Stimulated activated CD4-positive, alpha-beta T cell treated with anti-CD3 and anti-CD28 coated beads, Interleukin-12 subunit alpha, Interleukin-12 subunit beta, amount 100 ng/mL, for 4 hours (primary cell): ENCODE measurements at places on chromosomes 3 and 15.

DNA sequence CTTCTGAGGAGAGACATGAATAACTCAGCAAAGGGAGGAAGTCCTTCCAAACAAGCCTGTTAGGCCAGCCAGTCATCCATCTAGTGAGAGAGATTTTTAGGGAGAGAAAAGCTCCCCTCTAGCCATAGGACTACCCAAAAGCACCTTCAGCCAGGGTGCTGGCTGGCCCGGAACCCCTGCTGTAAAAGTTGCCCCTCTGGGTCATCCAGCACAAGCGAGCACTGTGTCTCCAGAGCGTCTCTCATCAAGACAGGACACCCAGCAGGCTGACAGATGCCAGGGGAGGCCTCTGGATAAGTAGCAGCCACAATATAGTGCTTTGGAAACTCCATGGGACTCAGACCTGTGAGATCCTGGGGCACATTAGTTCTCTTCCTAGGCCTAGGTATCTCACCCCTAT is 24.5 kb downstream of the ANXA2 start:
- DNase-seq: no peak

DNA sequence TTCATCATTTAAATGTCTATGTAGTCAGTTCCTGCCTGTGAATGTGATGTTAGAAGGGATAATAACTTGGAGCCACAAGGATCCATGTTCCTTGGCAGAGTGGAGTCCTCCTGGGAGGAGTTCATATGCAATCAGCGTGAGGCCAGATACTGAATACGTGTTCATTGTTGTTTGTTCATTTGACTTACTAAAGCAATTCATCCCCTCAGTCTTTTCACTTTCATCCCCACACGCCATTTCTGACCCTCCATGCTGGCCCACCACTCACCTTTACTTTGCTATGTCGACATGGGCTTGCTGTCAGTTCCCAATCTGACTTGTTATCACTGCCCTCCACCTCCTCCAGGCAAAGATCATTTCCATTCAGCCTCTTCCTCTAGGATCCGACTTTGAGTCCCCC is 91.8 kb downstream of the SSR3 start:
- DNase-seq: no peak

DNA sequence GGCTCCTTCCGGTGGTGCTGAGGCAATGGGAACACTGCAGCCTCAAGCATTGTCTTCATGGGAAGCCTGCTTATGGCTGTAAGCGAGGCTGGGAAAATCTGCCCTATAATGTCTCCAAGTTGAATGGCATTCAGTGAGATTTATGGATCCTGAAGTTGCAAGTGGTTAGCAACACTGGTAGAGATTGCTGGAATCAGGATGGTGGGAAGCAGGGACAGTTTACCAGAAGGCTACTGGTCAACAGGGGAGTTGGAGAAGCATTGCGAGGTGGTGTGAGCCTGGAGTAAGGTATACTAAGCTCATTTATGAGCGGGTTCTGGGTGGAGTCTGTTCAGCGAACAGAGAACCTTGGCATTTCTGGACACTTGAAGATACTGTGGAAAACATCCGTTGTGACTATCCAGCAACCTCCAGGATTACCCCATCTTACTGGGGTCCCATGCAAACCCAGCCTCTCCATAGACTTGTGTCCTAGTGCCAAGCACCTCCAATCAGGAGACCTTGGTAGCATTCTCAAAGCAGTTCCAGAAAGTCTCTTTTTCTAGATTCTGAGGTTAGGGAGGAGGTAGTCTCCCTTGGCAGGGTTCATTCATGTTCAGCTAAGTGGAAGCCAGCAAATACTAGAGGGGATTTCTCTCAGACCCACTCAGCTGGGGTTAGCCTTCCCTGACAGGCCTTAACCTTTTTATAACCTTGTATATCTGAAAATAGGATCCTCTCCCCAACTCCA is 7.3 kb downstream of the RPSA start:
- DNase-seq: no peak

- DNase-seq: no peak
Measured at GRCh38 chr15:98957655-98958054, 49.9 kb downstream of the PGPEP1L start.

DNA sequence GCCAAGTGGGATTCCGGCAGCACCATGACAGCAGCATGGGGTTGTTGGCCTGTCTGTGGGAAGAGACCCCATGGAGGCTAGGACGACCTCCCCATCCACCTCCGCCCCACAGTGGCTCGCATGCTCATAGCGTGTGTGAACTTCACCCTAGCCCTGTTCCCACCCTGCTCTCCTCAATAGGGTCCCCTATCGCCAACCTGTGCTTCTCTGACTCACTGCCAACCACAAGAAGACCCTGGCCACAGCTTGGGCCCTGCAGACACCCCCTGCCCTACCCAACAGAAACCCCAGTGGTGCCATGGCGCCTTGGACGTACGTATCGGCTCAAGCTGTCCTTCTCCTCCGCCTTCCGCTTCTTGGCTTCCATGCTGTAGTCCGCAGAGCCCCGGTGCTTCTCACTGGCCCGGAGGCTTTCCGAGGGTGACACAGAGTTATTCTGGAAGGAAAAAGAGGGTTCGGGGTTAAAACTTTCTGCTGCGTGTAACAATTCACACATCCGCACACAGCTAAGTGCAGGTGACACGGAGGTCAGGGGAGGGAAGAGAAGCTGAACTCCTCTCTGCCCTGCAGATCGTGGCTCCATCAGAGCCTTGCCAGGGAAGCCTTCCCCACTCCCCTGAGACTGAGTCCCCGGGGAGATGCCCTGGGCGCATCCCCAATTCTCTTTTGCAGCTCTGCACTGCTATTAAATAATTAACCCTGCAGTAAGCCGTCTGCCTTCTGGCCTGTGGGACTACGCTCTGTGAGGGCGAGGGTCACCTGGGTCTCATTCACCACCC is 37.3 kb downstream of the TLE3 start:
- no peak for DNase-seq

GRCh38 chr3:36677331-36678007 is 86.9 kb downstream of the DCLK3 start:
- DNase-seq: no peak

GRCh38 chr3:141273700-141274410 is 42.2 kb downstream of the PXYLP1 start:
- DNase-seq: no peak

- no peak for DNase-seq
Measured at GRCh38 chr3:138944929-138945708, 1.8 kb downstream of the FOXL2 start.

- DNase-seq: no peak
Measured at GRCh38 chr3:194181612-194182529, 45.9 kb downstream of the HES1 start.

GRCh38 chr3:195154111-195154791 is 116.7 kb downstream of the XXYLT1 start:
- DNase-seq: no peak

- DNase-seq: no peak
Measured at GRCh38 chr15:69848551-69849231, 249.0 kb downstream of the TLE3 start.

GRCh38 chr15:69758291-69758771 is 305.7 kb downstream of the RPLP1 start:
- DNase-seq: no peak

- no peak for DNase-seq
Measured at GRCh38 chr3:197021231-197021630, 8.4 kb downstream of the MELTF start.

DNA sequence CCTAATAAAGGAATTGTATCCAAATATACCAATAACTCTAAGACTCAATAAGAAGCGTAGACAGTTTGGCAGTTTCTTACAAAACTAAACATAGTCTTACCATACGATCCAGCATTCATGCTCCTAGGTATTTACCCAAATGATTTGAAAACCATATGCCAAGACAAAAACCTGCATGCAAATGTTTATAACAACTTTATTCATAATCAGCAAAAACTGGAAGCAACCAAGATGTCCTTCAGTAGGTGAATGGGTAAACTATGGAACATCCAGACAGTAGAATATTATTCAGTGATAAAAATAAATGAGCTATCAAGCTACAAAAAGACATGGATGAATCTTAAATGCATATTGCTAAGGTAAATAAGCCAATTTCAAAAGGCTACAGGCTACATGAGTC is 58.4 kb downstream of the SYN2 start:
- DNase-seq: no peak

- DNase-seq: no peak
Measured at GRCh38 chr3:138774529-138775253, 60.0 kb downstream of the PIK3CB start.

GRCh38 chr15:35669432-35670045 is 123.6 kb upstream of the DPH6 start:
- no peak for DNase-seq
